Suppressor macrophage treated with lipopolysaccharide for 1 hour (primary cell): ENCODE measurements at places on chromosomes 5 and 9.

- DNase-seq, result no peak
Measured at GRCh38 chr9:124780757-124781151, 3.8 kb downstream of the OLFML2A start.

- DNase-seq, result no peak
Measured at GRCh38 chr9:90457386-90458190, 185.0 kb downstream of the DIRAS2 start.

DNA sequence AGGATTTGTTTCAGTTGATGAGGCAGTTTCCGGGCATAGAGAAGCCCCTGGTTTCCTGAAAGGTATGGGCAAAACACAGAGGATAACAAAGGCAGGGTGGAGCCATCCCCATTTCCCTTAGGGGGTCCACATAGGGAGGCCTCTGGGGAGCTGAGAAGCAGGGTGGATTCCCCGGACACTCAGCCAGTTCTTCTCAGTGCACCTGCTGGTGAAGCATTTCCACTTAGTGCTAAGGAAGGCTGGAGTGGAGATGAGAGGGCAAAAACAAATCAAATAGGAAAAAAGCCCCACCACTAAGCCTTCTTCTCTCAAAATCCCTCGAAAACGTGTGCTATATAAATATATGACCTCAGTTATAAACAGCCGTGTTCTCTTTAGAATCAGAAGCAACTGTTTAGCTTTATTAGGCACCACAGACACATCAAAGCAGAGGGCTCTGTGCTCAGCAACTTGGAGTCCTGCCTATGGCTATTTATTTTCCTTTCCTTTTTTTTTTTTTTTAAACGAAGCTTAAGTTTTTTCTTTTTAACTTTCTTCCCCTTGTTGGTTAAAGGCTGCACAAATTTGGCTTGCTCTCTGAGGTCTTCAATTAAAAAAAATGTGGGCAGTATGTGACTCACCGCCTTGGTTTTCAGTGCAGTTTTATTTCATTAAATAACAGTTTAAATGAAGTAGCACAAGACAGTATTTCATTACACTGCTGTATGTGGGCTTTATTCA, 67.7 kb downstream of the PRDM6 start:
- no peak for DNase-seq

DNA sequence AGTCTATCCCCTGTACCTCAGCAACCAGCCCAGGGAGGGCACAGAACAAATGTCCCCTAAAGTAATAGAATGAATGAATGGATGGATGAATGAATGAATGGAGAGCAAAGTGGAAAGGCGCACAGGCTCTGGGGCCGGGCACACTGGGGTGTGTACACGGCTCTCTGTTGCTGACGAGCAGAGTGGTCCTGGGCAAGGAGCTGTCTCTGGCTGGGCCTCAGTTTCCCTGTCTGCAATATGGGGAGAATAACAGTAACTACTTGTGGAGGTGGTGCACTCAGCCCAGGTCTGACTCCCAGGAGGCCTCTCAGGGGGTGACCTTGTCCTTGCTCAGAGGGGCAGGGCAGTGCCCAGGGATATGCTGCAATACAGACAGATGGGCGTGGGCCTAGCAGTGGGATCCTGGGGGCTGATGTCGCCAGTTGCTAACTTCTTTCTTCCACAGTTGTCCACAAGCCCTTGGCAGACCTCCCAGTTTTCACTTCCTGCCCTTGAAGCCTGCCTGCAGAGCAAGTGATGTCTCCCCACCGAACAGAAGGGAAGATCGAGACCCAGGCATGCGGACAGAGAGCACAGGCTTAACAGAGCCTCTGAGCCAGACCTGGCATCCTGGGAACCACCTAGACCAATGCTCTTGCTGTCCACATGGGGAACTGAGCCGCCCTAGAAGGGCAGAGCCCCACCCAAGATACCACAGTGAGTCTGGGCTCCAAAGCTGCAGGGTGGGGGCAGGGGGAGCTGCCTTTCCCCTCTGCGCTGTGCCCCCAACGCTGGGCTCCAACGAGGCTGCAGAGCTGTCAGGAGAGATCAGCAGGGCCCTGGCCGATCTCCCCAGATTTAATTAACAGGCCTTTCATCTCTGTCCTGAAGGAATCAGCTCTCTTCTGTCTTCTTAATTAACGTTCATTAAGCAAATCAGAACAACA, 13.6 kb upstream of the LAMC3 start:
- DNase-seq, result peak; percentile 56

GRCh38 chr9:106869458-106869857, 6.5 kb downstream of the ZNF462 start:
- no peak for DNase-seq

DNA sequence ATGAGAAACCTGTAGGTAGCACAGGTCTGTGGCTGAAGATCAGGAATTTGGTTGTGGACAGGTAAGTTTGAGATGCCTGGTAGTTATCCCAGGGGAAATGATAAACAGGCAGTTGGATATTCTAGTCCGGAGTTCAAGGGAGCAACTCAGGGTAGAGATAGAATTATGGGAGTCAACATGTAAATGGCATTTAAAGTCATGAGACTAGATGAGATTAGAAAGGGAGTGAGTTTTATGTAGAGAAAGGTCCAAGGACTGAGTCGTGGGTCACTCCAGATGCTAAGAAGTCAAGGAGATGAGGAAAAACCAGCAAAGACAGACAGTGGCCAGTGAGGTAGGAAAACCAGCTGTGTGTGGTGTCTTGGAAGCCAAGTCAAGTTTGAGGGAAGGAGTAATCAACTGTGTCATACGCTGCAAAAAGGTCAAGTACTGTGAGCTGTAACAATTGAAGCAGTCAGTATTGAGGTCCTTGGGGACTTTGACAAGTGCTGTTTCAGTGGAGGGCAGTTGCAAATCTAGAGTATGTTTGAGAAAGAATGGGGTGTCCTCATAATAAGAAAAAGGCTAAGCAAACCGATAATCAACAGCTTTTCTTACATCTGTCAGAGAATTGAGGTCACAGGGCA, 18.2 kb downstream of the GNPDA1 start:
- DNase-seq, result no peak

GRCh38 chr5:132229236-132229635, 1.6 kb upstream of the P4HA2 start:
- no peak for DNase-seq

DNA sequence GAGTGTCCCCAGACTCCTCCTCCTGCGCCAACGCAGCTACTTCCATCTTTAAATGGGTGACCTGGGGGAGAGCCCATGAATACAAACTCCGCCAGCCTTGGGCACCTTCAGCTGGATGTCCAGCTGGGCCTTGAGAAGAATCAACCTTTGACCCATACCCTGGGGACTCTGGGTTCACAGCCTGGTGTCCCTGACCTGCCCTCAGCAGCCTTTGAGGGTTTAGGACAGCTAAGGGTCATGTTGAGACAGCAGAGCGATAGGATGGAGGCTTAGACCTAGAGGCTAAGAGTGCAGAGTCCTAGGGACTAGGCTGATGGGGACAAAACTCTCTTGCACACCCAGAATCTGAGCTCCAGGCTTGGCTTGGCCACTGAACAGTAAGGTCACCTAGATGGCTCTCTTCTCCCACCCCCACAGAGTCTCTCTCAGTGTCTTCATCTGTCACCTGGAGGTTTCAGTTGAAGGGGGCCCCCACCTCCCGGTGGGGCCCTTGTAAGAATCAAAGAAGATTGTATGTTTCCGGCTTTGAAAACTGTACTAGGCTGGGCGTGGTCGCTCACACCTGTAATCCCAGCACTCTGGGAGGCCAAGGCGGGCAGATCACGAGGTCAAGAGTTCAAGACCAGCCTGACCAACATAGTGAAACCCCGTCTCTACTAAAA, 6.7 kb upstream of the AQP3 start:
- DNase-seq, result no peak

- peak; percentile 16 for DNase-seq
Measured at GRCh38 chr9:124697326-124698200, 73.5 kb downstream of the NR6A1 start.

GRCh38 chr5:136230176-136230575, 37.2 kb upstream of the SMIM32 start:
- no peak for DNase-seq

DNA sequence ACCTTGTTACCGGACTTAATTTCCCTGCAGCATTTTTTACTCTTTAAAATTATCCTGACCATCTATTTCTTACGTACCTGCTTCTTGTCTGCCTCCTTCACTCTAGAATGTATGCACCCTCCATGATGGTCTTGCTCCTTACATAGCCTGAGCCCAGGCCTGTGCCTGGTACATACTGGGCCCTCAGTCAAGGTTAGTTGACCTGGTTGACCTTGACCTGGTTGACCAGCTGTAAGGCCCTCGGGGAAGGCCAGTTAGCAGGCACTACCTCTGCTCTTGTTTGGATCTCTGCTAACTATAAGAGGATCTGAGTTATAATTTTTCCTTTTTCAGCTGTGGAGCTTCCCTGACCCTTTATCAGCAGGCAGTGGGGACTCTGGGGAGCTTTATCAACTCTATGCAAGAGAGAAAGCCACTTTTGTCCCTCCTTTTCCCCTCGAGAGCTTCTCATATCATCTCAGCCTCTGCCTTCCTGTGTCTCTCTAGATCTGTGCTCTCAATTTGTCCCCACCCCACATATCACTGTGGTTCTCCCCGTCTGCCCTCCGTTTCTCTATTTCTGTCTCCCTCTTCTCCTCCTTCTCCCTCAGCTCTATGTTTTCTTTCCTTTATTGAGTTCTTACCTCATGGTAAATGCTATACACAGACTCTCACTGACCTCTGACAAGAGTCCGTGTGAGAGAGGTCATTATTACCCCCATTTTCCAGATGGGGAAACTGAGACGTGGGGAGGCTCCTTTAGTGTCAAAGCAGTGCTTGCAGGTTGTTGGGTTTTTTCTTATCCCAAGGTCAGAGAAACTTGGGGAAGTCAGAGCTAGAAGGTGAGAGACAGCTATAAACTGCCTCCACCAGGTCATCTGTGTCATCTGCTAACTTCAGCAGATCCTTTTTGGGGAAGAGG, 28.6 kb downstream of the SPRY4 start:
- DNase-seq, result no peak

GRCh38 chr9:136582977-136583735, 37.3 kb upstream of the NOTCH1 start:
- no peak for DNase-seq

- DNase-seq, result no peak
Measured at GRCh38 chr5:172941067-172941516, 18.1 kb upstream of the RPL26L1 start.

GRCh38 chr9:35533398-35533797, 43.5 kb downstream of the RUSC2 start:
- no peak for DNase-seq

GRCh38 chr5:121949885-121950284, 11.9 kb upstream of the SRFBP1 start:
- DNase-seq, result peak; percentile 59

- DNase-seq, result no peak
Measured at GRCh38 chr9:33446240-33446945, 1.0 kb downstream of the AQP3 start.

- no peak for DNase-seq
Measured at GRCh38 chr5:34555699-34556508, 100.2 kb upstream of the RAI14 start.

DNA sequence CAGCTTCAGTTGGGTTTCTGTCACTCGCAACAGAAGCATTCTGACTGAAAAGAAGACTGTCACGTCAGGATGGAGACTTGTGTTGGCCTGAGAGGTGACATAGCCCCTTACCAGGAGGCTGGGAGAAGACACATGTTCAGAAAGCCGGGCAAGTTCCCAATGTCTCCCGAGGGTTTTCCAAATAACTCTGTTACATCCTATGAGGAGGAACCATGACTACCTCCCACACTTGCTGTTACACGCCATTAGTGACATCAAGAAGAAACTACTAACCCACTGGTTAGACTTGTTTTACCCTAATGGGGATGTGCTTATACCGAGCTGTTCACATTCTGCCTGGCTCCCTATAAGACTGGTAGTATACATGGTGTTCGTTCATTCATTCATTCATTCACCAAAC, 33.3 kb downstream of the SH3PXD2B start:
- DNase-seq, result no peak

- peak; percentile 90 for DNase-seq
Measured at GRCh38 chr5:131252824-131253171, 11.1 kb upstream of the CDC42SE2 start.
